Bladder microvascular endothelial cell (primary cell): ENCODE measurements at places on chromosomes 13 and 19. TPM values are rescaled to one million over a fixed set of nuclear protein-coding genes. Genes with fewer than 3 reads are reported as not detected.

Gene ATP8A2
- under 0.01 and 0.06 TPM in 2 replicates for total RNA-seq

Gene OR10H1
- not detected in 2 replicates for total RNA-seq

Gene TDRD12
- 0.13 and 0.16 TPM in 2 replicates for total RNA-seq

Gene KIR3DL3
- not detected in 2 replicates for total RNA-seq

Gene PRTN3
- not detected in 2 replicates for total RNA-seq

Gene ZNF442
- 2.3 and 2.9 TPM in 2 replicates for total RNA-seq

Gene ZNF486
- total RNA-seq: 4.2 and 9.9 TPM in 2 replicates

Gene MBD3L5
- not detected in 2 replicates for total RNA-seq

Gene SLITRK6
- total RNA-seq: not detected in 2 replicates

Gene BCAM
- total RNA-seq: 24.4 and 65.4 TPM in 2 replicates

Gene CFAP97D2
- total RNA-seq: not detected in 2 replicates

Gene SUPT20H
- 25.9 and 57.1 TPM in 2 replicates for total RNA-seq

Gene LYPD3
- total RNA-seq: under 0.01 and 0.44 TPM in 2 replicates

Gene NLRP4
- total RNA-seq: not detected in 2 replicates

Gene EML2
- 16.2 and 23.0 TPM in 2 replicates for total RNA-seq

Gene CYP4F11
- not detected in 2 replicates for total RNA-seq

Gene TEX26
- total RNA-seq: not detected in 2 replicates

Gene MTUS2
- total RNA-seq: not detected in 2 replicates

Gene TMIGD2
- not detected in 2 replicates for total RNA-seq

Gene ZNF414
- 3.6 and 6.1 TPM in 2 replicates for total RNA-seq

Gene RPL21
- 437 and 491 TPM in 2 replicates for total RNA-seq

Gene TNFSF13B
- 0.32 and 0.94 TPM in 2 replicates for total RNA-seq

Gene FXYD7
- total RNA-seq: not detected in 2 replicates

Gene OR7D2
- not detected in 2 replicates for total RNA-seq

Gene SIGLEC8
- total RNA-seq: not detected in 2 replicates

Gene VSTM1
- not detected in 2 replicates for total RNA-seq

Gene CRX
- under 0.01 TPM in 1 of 2 replicates, not detected in the other for total RNA-seq

Gene UGGT2
- 14.1 and 35.1 TPM in 2 replicates for total RNA-seq

Gene ASF1B
- total RNA-seq: 12.7 and 18.3 TPM in 2 replicates

Gene ZNF566
- total RNA-seq: 5.3 and 10.4 TPM in 2 replicates

Gene NDUFA11
- 193 and 269 TPM in 2 replicates for total RNA-seq

Gene SLC10A2
- not detected in 2 replicates for total RNA-seq

Gene CEACAM1
- 1.1 and 41.8 TPM in 2 replicates for total RNA-seq

Gene NANOS3
- 0.94 TPM in 1 of 2 replicates, not detected in the other for total RNA-seq

Gene SHFL
- 24.3 and 29.4 TPM in 2 replicates for total RNA-seq

Gene GRIK5
- 0.06 TPM in 1 of 2 replicates, not detected in the other for total RNA-seq

Gene TLE2
- 13.4 and 32.9 TPM in 2 replicates for total RNA-seq

Gene LGI4
- total RNA-seq: not detected in 2 replicates

Gene APLP1
- total RNA-seq: 1.3 and 8.4 TPM in 2 replicates

Gene PEAK3
- 0.25 TPM in 1 of 2 replicates, not detected in the other for total RNA-seq

Gene NKPD1
- total RNA-seq: under 0.01 and 0.13 TPM in 2 replicates
